NCI-H1436 treated with DMSO at 0.1 percent for 48 hours (cell line): ENCODE measurements at places on chromosomes 7 and 10.

DNA sequence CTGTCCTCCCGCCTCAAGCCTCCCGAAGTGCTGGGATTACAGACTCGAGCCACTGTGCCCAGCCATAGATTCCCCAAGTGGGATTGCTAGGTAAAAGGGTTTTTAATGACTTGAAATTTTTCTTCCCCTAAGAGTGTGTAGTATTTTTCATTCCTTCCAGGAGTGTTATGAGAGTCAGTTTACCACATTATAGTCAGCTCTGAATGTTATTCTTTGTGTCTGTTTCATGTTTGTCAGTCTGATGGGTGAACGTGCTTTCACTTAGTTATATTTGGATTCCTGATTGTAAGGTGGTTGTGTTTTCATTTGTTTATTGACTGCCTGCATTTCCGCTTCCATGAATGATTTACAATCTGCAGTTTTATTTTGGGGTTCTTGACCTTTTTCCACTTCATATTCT is 6.3 kb downstream of the ZNF212 start:
- DNase-seq = no peak

- DNase-seq = no peak
These were observed 82.7 kb upstream of the MACROH2A2 start for GRCh38 chr10:69969977-69970376.

GRCh38 chr10:70909326-70909935 is 21.1 kb upstream of the PCBD1 start:
- DNase-seq = no peak

DNA sequence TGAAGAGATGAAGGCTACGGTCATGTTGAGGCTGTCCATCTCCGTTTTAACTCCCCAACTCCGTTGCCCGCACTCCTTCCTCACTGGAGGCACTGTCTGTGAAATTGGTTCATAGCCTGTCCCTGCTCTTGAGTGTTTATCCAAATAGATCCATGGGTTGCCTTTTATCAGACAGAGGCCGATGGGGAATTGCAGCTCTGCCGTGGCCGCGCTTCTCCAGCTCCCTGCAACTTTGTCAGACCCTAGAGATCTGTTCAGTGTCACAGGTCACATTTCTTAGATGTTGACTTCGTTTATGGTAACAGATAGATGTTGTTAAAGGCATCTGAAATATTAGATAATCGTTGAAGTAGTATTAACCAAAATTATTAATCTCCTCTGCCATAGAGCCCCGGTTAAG is 14.7 kb downstream of the PPP2R2D start:
- no peak for DNase-seq

DNA sequence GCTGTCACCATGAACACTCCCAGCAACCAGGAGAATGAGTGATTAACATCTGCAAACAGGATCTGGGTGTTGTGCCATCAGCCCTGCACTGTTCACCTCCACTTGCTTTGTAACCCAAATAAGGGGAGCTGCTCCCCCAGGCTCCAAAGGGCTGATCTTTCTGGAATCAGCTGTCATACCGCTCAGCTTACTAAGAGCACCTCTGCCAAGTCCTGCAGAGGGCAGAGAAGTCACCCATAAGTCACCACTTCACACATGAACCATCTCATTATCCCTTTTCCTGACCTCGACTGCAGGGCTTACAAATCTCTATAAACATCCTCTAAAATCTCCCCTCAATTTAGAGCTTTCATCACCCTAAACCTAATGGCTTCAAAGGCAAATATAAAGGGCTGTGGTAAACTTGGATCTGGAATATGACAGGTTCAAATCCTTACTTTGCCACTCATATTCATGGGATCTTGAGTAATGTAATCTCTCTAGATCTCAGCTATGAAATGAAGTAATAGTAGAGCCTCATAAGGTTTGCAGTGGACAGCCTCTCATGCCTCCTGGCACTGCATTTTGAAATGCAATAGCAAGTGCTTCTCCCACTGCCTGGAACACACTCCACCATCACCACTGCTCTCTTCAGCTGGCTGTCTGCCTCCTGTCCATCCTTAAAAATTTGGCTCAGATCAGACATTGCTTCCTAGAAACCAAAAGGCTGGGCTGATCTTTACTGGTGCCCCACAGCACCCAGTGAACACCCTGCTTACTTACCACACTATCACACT is 38.8 kb downstream of the ERLIN1 start:
- DNase-seq = no peak

- no peak for DNase-seq
These were observed 13.6 kb upstream of the CALU start for GRCh38 chr7:128725531-128725930.

DNA sequence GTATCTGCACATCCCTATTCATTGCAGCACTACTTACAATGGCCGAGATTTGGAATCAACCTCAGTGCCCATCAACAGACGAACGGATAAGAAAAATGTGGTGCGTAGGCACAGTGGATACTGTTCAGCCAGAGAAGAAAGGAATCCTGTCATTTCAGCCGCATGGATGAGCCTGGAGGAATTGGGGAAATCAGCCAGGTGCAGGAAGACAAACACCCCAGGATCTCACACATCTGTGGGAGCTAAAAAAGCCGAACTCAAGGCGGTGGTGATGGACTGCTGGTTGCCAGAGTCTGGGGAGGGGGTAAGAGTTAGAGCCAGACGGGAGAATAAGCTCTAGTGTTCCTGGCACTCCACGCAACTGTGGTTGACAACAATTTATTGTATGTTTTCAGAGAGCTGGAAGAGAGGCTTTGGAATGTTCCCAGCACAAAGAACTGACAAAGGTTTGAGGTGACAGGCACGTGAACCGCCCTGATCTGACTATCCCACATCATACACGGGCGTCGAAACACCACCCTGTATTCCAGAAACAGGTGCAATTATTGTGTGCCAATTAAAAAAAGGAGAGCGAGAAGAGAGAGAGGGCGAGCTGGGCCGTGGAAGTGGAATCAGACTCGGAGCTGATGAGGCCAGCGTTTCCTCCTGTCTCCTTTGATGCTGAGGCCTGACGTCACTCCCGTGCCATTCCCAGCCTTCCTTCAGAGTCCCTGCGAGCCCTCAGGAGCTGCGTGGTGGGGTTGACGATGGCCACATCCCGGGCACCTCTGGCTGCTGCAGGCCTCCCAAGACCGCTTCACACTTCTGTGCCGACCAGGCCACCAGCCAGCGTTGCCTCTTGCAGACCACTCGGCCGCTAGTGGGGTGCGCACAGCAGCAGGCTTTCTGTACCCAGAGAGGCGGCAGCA is 189.5 kb downstream of the DNAJB6 start:
- DNase-seq = no peak

DNA sequence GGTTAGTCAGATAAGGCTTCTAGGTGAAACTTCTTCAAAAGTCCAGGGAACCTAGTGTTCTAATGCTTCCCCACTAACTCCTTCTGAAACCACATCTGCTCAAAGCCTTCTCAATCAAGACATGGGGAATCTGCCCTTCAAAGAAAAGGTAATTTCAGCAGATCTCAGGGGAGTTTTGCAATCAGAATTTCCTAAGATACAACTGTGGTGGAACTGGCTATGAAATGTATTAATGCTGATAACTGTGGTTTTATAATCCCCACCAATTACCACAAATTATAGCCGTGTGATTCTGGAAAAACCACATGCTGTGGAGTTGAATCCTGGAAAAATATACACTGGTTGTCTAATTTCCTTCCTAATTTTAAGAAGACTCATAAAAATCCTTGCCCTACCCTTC is 233.8 kb downstream of the SORCS1 start:
- no peak for DNase-seq

- DNase-seq = peak; percentile 64
These were observed 139.2 kb downstream of the ETV1 start for GRCh38 chr7:13850185-13850752.

DNA sequence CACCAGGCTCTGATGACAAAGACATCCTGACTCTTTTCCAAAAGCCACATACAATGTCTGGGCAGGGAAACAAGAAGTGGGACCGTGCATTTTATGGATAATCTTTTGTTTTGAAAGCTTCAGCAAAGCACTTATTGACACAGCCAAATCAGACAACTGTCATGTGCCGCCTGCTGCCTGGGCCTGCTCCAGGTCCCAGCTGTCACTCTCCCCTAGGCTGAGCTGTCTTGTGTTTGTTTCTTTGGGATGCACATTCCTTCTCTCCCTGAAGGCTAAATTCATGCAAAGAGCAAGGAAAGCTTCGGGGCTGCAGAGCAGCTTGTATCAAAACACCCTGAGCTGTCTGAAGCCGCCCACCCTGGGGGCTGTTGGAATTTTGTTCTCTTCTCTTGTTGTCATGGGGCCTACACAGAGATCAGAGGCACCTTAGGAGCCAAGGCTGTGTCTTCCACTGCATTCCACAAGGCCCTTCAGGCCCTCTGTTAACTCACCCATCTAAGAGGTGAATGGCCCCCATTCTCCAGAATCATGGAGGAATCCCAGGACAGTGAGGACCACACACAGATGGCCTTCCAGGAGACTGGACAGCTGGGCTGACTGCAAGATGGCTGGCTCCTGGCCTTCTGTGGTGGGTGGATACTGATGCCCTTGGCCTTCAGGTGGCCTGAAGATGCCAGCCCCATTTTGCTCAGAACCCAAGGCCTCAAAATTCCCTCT is 17.8 kb upstream of the SLC18A2 start:
- no peak for DNase-seq

GRCh38 chr7:127755521-127755920 is 103.5 kb downstream of the SND1 start:
- DNase-seq = no peak

DNA sequence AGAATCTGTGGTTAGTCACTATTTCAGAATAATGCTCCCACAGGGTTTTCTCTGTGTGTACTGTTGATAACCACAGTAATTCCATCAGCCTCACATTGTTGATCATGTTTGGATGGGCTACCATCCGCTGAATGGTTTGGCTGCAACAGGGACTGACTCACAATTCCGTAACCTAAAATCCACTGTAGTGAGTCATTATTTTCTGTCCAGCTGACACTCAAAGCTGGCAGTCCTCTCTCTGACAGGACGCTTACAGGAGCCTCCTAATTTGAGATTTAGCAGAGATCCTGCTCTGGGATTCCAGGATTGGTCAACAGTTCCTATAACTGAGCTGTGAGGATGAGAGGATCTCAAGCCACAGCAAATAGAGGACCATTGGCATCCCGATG is 32.7 kb downstream of the VWA2 start:
- no peak for DNase-seq

GRCh38 chr7:12090757-12091221 is 120.3 kb upstream of the TMEM106B start:
- DNase-seq = no peak

DNA sequence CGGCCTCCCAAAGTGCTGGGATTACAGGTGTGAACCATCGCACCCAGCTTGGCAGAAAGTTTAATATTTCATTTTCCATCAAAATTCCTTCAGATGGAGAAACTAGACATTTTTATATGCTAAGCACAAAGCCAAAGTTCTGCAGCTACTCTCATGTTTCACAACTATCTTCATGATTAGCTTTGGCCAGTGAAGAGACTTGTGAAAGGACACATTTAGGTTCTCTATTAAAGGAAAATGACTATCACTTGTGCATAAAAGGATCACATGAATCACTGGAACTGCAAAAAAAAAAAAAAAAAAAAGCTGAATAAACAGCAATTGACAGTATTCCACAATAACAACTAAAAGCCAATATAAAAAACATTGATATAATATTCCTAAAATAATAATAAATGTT is 16.2 kb downstream of the FGFBP3 start:
- DNase-seq = no peak

DNA sequence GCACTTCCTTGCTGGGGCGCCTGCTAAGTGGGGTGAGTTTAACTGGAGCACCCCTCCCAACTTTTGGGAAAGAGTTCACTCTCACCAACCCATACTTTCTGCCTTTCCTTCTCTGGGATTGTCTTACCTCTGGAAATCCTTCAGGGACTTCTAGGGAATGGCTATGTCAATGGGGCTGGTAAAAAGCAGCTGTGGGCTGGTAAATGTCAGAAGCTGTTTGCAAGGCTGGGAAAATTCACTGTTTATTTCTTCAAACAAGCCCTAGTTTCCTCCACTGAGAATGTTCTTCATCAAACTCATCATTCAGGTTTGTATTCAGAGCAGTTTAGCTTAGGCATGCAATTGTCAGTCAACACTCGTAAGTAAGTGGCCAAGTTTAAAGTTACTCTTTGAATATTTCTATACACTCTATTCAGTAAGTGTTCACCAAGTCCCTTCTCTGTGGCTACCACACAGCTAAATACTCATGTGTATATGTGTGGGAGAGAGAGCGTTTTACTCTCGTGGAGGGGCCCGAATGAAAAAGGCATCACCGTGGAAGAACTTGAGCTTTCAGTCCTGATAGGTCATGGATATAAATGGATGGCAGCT is 654.8 kb downstream of the LRMDA start:
- no peak for DNase-seq

DNA sequence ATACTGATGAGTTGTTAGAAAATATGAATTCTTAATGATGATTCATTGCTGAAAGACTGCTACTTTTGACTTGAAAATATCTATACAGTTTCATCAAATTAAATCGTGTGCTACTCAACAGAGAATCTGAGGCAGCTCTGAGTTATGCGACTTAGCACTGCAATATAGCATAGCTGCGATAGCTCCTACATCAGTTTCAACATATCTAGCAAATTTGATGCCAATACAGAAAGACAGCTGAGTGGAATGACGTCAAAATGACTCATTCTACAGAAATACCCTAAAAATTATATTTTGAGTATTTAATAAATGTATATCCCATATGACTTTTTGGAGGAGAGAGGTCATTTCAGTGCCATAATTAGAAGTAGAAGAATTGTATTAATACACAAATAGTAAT is 1.1 kb upstream of the TARP start:
- no peak for DNase-seq

- no peak for DNase-seq
These were observed 139.4 kb downstream of the SEMA3C start for GRCh38 chr7:80779456-80779855.

DNA sequence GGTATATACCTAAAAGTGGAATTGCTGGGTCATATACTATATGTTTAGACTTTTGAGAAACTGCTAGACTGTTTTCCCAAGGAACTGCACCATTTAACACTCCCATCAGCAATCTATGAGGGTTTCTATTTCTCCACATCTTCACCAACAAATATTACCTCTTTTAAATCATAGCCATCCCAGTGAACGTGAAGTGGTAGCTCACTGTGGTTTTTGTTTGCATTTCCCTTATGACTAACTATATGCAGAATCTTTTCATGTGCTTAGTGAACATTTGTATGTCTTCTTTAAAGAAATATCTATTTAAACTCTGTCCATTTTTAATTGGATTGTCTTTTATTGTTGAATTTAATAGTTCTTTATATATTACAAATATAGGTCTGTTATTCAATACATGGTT is 115.8 kb upstream of the SEC61G start:
- DNase-seq = no peak

DNA sequence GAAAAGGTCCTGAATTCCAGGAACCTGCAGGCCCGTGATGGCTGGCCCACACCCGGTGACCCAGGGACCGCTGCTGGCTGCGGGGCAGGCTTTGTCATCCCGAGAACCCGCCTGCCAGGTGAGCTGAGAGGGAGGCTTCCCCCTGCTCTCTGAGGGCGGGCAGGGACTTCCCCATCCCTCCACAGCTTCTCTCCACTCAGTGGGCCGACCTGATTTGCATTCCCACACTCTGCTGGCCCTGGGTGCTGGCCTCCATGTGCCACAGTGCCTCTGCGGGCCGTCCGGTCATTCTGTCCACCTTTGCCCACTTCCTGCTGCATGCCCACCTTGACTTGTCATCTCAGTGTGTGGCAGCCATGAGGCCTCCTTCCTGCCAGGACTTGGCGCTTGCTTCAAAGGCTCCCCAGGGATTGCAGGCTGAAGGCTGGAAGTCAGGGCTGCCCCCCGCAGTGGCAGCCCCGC is 35.3 kb downstream of the PALD1 start:
- DNase-seq = no peak
